NCI-H2029 (cell line): ENCODE measurements at places on chromosomes 12 and 14.

- DNase-seq: no peak
Measured at GRCh38 chr12:78671295-78671694, 193.3 kb upstream of the SYT1 start.

GRCh38 chr12:13117029-13117428 is 13.6 kb upstream of the GSG1 start:
- no peak for DNase-seq

- no peak for DNase-seq
Measured at GRCh38 chr14:29674566-29675285, 252.9 kb downstream of the PRKD1 start.

- DNase-seq: no peak
Measured at GRCh38 chr14:26389646-26390508, 208.0 kb downstream of the NOVA1 start.

GRCh38 chr12:106246891-106247673 is 738 bp downstream of the CKAP4 start:
- peak; percentile 36 for DNase-seq

DNA sequence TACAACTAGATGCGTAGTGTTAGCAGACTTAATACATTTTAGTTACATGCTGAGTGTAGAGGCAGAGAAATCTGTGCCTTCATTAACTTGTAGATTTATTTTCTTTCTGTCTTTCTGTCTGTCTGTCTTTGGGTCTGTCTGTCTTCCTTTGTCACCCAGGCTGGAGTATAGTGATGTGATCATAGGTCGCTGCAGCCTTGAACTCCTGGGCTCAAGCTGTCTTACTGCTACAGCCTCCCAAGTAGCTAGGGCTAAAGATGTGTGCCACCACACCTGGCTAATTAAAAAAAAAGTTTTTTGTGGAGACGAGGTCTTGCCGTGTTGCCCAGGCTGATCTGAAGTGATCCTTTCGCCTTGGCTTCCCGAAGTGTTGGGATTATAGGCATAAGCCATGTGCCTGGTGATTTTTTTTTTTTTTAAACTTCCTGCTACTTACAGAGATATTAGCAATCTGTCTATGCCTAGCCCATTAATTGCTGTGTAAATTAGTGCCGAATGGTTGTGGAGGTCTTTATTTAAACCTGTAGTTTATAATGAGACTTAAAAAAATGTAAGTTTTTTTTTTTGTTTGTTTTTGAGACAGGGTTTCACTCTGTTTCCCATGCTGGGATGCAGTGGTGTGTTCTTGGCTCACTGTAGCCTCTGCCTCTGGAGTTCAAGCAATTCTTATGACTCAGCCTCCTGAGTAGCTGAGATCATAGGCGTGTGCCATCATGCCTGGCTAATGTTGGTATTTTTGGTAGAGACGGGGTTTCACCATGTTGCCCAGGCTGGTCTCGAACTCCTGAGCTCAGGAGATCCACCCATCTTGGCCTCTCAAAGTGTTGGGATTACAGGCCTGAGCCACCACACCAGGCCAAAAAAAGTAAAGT is 22.8 kb downstream of the ERC1 start:
- DNase-seq: no peak

- DNase-seq: no peak
Measured at GRCh38 chr14:71361874-71362273, 454.6 kb downstream of the PCNX1 start.

GRCh38 chr12:25018146-25018545 is 69.2 kb upstream of the BCAT1 start:
- no peak for DNase-seq

DNA sequence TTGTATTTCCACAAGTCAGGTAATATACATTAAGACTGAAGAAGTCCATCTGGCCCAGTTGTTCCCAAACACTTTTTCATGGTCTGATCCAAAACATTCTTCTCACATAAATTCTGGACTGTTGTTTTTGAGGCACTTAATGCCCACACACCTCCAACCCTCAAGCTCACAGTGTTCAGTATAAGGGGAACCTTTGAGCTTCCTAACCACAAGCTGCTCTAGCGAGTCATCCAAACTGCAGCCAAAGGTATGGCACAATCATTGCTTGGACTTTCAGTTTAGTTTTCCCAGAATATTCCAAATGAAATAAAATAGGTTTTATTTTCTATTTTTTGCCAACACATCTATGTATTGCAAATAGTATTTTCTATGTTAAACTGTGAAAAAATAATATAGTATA is 103.0 kb downstream of the PUS7L start:
- DNase-seq: no peak

DNA sequence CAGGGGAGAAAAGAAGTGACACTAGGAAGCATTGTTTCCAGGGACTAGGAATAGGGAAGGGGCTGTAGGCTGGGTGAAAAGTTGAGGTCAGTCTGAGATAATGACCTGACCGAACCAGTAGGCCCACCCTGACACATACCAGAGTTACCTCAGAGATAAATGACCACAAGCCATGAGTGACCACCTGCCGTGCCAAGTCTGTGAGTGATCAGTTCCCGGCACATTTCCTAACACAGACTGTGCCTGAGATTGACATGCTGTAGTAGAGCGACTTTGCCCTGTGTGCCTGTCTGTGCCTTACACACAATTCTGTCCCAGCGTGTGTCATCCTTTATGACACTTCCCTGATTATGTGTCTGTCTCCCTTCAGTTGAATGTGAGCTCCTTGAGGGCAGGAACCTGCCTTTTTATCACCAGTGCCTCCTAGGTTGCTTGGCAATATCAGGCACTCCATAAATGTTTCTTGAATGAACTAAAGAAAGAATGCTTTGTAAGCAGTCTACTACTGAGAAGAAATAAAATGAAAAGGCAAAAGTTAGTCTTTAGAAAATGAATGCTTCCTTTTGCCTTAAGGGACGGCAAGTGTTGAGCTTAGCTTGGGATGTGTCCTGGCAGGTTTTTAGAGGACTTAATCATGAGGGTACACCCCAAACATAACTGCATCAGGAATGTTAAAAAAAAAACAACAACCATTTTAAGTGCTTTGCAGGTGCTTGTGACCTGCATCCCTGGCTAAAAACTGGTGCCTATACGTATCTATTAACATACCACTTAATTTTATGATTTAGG is 9.6 kb upstream of the SSPN start:
- no peak for DNase-seq

- no peak for DNase-seq
Measured at GRCh38 chr12:69338120-69338859, 9.9 kb upstream of the LYZ start.

DNA sequence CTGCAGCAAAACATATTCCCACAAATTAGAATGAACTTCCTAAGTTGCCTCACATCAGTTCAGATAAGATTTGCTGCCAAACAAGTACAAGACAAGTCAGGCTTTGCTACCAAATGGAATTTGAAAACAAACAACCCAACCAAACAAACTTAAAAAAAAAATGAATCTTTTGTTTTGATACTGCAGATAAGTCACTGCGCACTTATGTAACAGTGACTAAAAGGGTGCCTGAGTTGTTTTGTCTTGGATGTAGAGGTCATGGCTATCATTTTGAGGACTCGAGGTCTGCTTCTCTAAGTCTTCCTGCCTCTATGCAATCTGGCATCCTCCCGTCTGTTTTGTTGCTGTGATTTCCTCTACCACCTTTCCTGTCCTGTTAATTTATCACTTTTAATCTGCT is 11.1 kb upstream of the EPS8 start:
- no peak for DNase-seq

DNA sequence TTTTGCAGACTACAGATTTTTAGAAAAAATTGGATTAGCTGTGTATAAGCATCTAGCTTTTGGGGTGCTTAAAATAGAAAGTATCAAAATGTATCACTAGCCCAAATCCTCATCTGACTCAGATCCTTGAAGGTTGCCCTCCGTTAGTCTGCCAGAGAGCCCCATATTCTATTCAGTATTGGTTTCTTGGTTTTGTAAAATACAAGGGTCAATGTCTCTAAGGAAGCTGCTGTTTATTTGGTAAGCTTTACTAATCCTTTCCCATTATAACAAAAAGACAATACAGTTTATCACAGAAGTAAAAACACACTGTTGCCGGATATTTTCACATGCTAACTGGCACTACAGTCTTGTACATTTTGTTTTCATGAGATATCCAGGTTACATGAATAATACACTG is 92.8 kb upstream of the PTHLH start:
- no peak for DNase-seq

DNA sequence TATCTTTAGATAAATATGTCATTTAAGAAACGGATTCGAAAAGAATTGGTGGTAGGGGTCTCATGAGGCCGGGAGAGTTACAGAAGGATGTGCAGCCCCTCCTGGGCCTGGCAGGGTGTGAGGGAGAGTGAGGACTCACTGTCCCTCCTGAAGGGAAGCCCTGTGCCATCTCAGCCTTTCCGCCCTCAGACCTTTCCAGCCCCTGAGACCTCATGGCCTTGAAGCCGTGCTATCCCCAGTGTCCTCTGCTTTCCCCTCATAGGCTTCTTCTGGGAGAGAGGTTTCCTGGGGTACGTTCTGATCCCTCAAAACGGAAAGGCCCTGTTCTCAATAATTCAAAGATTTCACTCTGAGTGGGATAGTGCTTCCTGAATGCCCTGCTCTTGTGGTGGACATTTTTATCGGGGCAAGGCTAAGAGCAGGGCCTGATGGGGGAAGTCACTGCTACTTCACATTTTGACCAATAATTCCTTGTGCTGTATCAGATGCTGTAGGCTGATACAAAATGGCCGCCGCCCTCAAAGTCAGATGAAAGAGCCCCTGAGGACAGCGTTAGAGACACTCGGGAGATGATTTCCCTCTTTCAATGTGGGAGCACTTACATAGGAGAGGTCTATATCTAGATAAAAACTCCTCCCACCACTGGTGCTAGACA is 1.3 kb downstream of the CD4 start:
- no peak for DNase-seq

DNA sequence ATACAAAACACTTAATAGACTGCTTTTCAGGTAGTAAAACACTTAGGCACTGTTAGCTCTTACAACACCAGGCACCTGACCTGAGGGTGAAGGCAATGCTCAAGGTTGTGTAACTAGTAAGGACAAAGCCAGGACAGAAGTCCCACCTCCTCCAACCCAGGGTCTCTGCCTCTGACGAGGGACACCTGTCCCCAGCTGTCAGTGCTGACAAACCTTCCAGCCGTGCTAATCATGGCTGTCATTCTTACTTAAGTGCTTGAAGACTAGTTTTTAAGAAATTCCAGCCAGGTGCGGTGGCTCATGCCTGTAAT is 62.5 kb upstream of the MAX start:
- DNase-seq: no peak

DNA sequence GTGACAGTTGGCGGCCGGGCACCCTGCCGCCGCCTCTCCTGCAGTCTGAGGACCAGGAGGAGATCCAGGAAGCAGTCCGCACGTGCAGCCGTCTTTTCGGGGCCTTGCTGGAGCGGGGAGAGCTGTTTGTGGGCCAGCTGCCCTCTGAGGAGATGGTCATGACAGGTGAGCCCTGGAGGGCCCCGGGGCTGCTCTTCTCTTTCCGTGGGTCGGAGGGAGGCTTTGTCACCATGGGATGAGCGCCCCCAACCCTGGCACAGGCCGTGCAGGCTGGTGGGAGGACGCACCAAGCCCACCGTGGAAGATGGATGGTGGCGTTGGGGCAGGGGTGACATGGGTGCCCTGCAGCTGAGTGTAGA is 532 bp downstream of the NOC4L start:
- no peak for DNase-seq

GRCh38 chr14:101508948-101509729 is 52.2 kb upstream of the DIO3 start:
- DNase-seq: no peak
